ENCODE measurements at places on chromosomes 3 and 15.

- DNase-seq, result peak; percentile 75
These were observed 68.7 kb upstream of the BLM start for GRCh38 chr15:90648137-90649070.

DNA sequence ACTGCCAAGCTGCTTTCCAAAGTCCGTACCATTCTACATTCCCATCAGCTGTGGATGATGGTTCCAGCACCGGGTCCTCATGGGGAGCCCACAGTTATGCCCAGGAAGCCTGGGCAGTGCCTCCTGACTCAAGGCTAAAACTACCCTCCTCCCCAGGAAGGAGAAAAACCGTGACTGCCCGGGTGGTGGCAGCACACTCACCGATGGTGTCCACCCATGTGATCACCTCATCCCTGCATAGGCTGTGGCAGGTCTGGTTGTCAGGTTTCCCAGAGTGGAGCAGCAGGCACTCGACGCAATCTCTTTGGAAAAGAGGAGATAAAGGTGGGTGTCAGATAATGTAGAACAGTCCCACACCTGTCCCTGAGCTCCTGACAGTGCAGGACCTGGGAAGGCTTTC, 38.6 kb downstream of the UMPS start:
- DNase-seq, result no peak

GRCh38 chr15:71312194-71312708, 197.0 kb downstream of the THSD4 start:
- DNase-seq, result no peak

DNA sequence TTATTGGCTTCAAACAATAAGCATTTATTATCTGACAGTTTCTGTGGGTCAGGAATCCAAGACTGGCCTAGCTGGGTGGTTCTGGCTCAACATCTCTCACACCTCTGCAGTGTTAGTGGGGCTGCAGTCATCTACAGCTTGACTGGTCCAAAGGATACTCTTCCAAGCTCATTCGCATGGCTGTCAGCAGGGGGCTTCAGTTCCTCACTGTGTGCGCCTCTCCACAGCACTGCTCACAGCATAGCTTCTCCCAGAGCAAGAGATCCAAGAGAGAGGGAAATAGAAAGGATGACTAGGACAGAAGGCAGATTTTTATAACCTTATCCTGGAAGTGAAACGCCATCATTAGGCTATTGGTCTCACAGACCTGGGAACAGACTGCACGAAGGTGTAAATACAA, 64.2 kb downstream of the MAGI1 start:
- no peak for DNase-seq

GRCh38 chr15:97114900-97115760, 784.6 kb downstream of the NR2F2 start:
- no peak for DNase-seq

GRCh38 chr15:42182961-42183360, 25.1 kb downstream of the VPS39 start:
- peak; percentile 33 for DNase-seq

DNA sequence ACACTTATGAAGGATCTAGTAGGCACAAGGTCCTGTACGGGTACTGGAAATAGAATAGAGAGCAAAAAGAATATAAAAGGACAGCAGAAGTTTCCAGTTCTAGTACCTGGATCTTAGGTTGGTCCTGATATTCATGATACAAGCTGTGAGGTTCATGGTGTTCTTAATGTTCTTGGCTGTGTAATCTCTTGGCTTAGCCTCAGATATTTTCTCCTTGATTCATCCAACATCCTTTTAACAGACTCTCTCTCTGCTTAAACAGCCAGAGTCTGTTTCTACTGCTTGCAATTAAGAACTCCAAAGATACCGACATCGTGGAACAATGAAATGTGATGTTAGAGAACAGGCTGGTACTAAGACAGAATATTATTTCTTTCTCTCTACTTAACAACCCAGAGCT, 49.9 kb downstream of the CNTN3 start:
- no peak for DNase-seq

GRCh38 chr3:12454816-12455121, 29.5 kb upstream of the TSEN2 start:
- DNase-seq, result no peak

GRCh38 chr3:177459401-177459800, 262.1 kb upstream of the TBL1XR1 start:
- DNase-seq, result no peak

DNA sequence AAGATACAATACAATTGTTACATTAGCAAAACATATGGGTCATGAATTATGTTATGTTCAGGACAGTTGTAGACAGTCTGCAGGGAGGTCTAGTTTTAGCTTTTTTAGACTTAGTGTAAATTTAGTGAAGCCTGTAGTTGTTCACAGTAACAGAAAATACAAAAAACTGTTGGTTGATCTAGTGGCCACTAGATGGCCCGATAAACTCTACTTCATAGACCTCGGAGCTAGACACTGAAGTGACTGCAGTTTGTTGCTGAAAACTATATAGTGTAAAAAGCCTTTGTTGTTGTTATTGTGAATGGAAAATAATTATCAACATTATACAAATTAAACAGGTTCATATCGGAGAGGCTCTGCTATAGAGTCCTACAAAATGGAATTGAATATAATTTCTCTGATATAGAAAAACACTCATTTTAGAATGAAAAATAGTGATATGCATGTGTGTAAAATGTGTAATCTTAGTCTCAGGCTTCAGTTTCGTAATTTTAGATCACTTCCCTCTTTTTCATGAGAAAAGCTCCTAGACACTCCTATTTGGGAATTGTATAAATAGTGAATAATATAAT, 18.3 kb downstream of the MAGEL2 start:
- peak; percentile 36 for DNase-seq

DNA sequence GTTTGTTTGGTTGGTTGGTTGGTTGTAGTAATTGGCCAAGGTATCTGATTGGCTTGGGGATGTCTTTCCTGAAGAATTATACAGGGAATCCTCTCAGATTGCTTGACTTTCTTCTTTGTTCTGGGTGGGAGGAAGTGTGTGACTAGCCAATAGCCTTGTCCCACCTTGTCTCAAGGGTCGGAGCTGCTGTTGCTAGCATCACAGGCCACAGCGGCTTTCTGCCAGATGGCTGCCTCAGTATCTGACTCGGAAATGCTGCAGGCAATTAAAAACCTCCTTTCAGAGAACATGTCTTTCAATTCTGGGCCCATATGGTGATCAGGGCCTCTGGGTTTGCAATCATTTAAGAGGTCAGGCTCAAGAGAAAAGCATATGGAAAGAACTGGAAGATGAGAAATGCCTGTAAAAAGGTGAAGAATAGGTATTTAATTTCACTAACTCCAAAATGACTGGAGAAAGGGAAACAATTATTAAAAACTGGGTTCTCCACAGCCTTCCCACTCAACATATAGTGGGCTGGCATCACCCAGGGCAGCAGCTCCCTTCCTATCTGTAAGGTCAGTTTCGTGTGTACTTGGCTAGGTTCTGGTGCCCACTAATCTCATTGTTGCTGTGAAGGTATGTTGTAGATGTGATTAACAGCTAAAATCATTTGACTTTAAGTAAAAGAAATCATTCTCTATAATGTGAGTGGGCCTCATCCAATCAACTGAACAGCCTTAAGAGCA, 32.4 kb downstream of the TGFBR2 start:
- DNase-seq, result no peak

DNA sequence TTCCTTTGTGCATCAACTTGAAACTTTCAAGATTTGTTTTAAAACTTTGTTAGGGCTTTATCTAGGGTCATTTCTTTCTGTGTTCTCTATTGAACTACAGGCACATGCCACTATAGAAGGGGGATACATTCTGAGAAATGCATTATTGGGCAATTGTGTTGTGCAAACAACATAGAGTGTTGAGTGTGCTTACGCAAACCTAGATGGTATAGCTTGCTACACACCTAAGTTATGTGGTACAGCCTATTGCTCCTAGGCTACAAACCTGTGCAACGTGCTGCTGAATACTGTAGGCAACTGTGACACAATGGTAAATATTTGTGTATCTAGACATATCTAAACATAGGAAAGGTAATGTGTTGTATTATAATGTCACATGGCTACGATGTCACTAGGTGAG, 33.0 kb upstream of the KLF13 start:
- DNase-seq, result no peak

- DNase-seq, result no peak
These were observed 121.5 kb upstream of the TSPAN3 start for GRCh38 chr15:77192451-77192850.

- DNase-seq, result peak; percentile 78
These were observed 321.5 kb upstream of the CTNNB1 start for GRCh38 chr3:40877631-40878463.

- DNase-seq, result no peak
These were observed 385.3 kb downstream of the TBC1D5 start for GRCh38 chr3:17357035-17357710.

DNA sequence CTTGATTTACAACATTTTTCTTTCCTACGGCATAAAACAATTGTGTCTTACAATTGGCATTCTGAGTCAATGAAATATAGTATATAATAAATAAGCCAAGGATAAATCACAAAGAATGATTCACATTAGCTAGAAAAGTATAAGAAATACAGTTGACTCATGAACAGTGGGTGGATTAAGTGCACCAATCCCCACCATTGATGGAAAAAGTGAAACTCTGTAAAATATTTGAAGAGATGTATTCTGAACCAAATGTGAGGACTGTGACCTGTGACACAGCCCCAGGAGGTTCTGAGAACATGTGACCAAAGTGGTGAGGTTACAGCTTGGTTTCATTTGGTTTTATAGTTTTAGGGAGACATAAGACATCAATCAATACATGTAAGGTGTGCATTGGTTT, 227.5 kb downstream of the ALCAM start:
- no peak for DNase-seq

DNA sequence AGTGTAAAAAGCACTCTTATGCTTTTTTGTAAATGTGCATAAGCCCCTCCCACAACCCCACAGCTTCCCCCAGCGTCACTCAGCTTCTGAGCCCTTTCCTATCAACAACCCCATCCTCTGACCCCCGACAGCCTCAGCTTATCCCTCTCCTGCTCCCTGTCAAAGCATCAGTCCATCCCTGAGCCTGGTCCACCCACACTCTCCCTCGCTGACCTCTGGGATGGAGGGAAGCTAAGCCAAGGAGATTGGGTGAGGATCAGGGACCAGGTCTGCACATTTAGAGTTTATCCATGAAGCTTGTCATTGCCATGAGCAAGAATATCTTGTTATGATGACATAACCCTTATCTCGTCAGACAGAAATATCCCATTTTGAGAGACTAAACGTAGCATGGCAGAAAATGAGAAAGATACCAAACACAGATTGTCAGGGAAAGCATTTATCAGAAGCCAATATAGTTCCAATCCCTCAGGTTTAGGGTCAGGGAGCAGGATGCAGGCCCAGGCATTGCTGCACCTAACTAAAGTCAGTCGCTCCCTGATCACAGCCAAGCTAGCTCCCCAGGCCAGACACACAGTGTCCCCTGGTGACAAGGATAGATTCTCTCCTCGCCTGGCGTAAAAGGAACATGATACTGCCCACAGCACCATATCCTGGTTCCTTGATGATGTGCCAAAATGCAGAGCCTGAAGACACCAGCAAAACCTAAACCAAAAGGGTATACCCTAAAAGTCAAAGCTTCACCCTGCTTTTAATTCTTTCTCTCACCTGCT, 66.9 kb downstream of the DCLK3 start:
- DNase-seq, result no peak

GRCh38 chr15:28273873-28274610, 47.9 kb downstream of the HERC2 start:
- DNase-seq, result no peak

DNA sequence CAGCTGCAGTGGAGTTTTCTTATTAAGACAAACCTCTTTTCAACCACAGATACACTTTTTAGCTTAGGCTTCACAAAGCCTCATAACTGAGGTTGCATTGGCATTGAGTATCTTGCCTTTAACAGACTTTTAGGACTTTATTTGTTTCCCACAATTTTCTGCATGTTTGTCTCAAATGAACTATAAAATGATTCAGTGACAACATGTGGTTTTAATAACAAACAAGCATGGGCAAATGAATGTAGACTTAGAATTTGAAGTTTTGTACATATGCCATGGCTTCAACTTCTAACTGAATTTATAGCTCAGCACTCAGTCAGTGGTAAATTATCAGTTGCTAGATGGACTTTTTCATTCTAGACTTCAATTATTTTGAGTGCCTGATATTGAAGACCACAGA, 101.6 kb downstream of the SLC25A26 start:
- DNase-seq, result no peak

- DNase-seq, result no peak
These were observed 105.0 kb upstream of the HACD2 start for GRCh38 chr3:123689831-123690230.

DNA sequence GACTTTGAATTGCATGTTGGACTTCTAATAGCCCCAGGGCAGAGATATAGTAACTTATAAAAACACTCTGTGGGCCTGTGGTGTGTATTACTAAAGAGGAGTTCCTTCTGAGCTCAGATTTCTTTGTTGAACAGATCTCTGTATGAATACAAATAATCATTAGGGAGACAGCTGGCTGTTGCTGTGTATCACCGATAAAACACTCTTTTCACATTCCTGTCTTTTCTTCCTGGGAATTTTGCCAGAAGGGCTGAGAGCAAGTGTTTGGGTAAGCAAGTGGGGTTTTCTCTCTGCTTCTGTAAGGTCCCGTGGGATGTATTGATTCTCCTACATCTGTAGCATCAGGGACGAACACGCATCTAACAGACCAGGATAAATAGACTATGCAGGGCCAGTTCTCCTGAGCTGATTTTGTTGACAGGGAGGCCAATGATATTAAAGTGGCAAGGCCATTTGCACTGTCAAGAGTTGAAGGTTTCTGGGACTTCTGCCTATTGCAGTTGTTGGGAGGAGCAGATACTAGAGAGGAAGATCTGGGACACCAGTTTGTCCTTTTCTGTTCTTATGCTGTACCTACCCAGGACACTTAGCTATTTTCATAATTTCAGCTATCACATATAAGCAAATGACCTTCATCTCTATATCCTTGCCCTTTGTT, 225.9 kb upstream of the CD96 start:
- DNase-seq, result no peak

Data from pons (tissue), 1 donor.